GM23338 (cell line): ENCODE measurements at places on chromosomes 11 and 22.

DNA sequence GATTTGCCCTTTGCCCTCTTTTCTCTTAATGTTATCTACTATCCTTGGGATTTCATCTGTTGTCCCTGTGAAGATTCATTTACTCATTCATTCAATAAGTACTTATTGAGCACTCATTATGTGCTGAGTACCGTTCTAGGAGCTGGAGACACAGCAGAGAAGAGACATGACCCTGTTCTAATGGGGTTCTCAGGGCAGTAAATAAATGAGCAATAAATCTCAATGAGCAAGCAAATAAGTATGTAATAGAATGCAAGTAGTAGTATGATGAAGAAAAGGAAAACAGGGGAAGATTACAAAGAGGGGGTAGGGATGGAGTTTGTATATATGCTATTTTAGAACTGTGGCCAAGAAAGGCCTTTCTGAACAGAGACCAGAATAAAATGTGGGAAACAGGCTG is 34.2 kb upstream of the NRIP3 start:
- DNase-seq = no peak

DNA sequence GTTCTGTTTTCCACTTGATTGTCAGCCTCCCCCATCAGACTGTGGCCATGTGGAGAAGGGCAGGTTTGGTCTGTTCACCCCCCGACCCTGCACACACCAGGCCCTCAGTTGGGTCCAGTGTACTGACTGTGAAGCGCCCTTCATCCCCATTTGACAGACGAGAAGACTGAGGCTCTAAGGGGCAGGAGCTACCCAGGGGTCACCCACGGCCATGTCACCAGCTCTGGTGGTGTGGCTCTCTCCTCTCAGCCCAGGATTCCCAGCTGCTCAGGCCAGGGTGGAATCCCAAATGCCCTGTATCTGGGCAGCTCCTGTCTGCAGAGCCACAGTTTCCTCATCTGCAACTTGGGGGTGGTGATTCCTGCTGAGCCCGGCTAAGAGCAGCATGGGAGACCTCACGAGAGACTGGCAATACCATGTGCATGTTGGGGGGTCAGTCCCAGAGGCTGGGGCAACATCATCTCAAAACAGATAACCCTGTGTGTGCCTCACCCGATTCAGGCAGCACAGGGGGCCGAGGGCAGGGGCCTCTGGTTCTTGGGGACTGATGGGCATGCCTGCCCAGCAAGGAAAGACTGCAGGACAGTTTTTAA is 46.6 kb downstream of the MN1 start:
- no peak for DNase-seq

- DNase-seq = no peak
These were observed 1010.3 kb upstream of the TENM4 start for GRCh38 chr11:80451105-80451504.

GRCh38 chr11:60349990-60350389 is 22.9 kb downstream of the MS4A6E start:
- DNase-seq = no peak

DNA sequence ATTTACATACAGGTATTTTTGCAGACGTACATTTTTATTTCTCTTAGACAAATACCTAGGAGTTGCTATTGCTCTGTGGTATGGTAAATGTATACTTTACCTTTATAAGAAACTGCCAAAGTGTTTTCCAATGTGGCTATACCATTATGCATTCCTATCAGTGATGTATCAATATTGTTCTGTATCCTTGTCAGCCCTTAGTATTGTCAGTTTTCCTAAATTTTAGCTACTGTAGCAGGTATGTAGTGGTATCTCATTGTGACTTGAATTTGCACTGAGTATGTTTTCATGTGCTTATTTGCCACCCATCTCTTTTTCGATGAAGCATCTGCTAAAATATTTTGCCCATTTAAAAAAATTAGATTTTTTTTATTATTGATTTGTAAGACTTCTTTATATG is 37.0 kb downstream of the CLPB start:
- DNase-seq = no peak

- DNase-seq = no peak
These were observed 883.9 kb downstream of the BRD1 start for GRCh38 chr22:48943567-48944432.

DNA sequence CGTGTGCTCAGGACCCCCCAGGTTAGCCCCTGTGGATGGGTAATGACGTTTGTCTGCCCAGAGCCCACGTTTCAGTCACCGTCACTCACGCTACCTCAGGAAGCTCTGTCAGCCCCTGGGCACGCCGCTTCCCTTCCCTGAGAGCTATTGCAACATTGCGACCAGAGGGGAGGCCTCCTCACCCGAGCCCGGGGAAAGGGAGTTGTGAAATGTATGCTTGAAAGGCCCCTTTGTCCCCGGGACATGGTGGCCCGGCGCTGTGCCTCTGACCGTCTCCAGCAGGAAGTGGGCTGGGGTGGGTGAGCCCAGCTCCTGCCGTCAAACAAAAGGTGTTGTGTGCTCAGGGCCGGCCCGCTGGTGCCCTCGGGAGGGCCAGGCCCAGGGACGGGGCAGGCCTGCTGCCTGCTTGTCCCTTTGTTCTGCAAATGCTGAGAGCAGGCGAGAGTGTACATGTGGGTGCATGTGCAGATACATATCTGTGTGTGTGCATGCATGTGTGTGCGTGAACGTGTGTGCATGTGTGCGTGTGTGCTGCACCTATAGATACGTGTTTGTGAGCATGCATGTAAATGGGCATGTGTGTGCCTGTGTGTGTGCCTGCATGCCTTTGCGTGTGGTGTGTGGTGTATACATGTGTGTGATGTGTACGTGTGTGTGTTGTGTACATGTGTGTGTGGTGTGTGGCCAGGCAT is 1125.0 kb downstream of the BRD1 start:
- DNase-seq = no peak

DNA sequence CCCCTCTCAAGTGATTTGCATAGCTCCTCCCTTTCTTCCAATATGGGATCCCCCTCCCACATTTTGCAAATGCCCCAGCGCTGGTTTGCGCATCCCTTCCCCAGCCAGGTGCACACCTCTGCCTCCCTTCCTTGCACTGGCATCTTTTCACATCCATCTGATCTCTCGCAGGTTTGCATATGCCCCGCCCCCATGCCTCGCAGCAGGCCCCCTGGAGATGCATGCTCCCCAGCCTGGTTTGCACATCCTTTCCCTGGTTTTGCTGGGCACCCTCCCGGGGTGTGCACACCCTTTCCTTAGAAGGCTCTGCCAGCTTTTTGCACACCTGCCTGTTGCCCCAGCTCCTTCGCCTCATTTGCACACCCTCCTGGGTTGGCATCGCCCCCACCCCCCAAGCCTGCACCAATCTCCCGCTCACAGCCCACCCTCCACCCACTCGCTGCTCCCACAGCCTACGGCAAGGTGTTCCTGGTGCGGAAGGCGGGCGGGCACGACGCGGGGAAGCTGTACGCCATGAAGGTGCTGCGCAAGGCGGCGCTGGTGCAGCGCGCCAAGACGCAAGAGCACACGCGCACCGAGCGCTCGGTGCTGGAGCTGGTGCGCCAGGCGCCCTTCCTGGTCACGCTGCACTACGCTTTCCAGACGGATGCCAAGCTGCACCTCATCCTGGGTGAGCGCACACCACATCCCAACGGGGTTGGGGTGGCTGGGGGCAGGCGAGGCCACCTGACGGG is 917 bp downstream of the RPS6KA4 start:
- peak; percentile 72 for DNase-seq

GRCh38 chr11:95378111-95378510 is 147.1 kb upstream of the SESN3 start:
- DNase-seq = no peak

- peak; percentile 40 for DNase-seq
These were observed 2.6 kb upstream of the SART1 start for GRCh38 chr11:65958774-65959420.
